SJCRH30 (cell line): ENCODE measurements at places on chromosomes 12 and 14.

GRCh38 chr14:52538623-52539022, 13.7 kb downstream of the TXNDC16 start:
- no peak overlapping the region for H3K27ac ChIP-seq
- H3K27me3 ChIP-seq: no peaks in the 10 kb centered on the region
- no peak overlapping the region for H3K4me3 ChIP-seq
- H3K36me3 ChIP-seq: no peaks in the 10 kb centered on the region

DNA sequence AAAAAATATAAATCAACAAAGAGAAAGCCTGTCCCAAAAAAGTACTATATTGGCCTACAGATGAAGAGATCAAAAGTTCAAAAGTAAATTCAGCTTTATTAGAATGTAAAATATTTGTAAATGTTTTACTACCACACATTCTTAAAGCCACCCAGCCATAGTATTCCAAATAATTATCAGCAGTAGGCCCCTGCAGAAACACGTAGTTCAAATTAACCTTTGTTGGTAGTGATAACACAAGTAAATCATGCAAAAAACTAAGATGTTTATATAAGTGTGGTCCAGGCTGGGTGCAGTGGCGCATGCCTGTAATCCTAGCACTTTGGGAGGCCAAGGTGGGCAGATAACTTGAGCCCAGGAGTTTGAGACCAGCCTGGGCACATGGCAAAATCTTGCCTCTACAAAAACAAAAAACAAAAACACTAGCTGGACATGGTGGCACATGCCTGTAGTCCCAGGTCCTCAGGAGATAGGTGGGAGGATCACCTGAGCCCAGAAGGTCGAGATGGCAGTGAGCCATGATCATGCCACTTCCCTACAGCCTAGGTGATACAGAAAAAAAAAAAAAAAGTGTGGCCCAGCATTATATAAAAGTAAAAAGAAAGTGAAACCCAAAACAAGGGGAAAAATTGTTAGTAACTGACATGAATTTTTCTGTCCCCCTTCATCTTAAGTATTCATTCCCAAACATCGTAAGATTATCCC, 17.9 kb downstream of the SPTLC2 start:
- no peak overlapping the region for H3K4me3 ChIP-seq
- peaks cover 4% of the 10 kb centered on the region for H3K4me1 ChIP-seq
- no peaks in the 10 kb centered on the region for H3K36me3 ChIP-seq
- no peak for DNase-seq

- no peak overlapping the region for H3K27ac ChIP-seq
- no peak overlapping the region for H3K4me3 ChIP-seq
- no peaks in the 10 kb centered on the region for H3K27me3 ChIP-seq
These were observed 9.9 kb downstream of the FOXA1 start for GRCh38 chr14:37585101-37585511.

GRCh38 chr12:126447346-126447745, 1382.1 kb downstream of the AACS start:
- no peaks in the 10 kb centered on the region for H3K4me1 ChIP-seq
- no peaks in the 10 kb centered on the region for H3K27me3 ChIP-seq
- no peak for DNase-seq
- H3K36me3 ChIP-seq: no peaks in the 10 kb centered on the region

DNA sequence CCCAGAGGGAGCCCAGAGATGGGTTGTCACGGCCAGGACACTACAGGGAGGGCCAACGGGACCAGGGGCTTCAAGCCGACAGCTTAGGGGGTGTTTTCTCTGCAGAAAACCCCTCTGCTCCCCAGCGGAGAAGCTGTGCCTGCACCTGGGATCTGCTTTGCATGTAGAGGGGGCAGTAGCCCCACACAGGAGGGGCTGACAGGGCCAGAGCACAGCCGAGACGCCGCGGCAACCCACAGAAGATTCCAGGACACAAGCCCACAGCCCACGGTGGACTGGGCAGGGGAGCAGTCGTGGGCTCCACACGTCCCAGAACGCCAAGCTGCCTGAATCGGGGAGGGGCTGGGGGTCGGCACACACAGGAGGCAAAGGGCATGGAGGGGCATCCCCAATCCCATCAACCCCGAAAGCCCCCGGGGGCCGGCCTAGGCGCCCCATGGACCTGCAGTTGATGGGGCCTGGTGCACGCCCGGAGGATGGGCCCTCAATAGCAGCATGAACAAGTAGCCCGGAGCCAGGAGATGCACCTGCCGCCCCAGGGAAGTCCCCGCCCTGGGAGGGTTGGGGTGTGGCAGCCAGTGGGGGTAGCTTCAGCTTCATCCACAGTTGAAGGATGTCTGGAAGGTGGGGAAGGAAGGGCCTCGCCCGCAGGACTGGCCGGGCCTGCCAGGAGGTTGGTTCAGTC, 30.5 kb upstream of the TMEM179 start:
- H3K27ac ChIP-seq: no peak overlapping the region
- no peak for DNase-seq
- no peak overlapping the region for H3K4me3 ChIP-seq
- peaks cover 13% of the 10 kb centered on the region; the same call in 1 of the 2 replicates for H3K27me3 ChIP-seq
- H3K4me1 ChIP-seq: no peaks in the 10 kb centered on the region

DNA sequence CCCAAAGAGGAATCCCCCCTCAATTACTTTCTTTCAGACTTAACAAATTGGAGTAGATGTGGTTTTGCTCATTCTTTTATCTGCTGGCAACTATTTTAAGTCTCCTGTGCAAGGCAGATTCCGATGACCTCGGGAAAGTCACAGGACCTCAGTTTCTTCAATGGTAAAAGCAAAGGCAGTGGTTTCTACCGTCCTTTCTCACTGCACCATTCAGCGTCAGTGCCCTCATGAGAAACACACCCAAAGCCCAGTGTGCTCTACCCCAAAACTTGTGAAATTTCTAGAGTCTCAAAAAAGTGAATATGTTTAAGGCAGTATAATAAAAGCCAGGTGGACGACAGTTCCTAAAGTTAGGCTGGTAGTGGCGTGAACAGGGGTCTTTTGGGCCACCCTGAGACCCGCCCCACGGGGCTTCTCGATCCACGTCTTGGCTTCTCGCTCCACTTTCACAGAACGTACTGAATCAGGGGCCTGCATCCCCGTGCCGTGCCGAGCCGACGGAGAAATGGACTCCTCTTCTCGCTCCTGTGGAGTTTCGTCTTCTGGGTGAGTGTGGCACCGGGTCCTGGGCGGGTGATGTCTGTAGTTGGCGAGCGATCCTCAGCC, 1.3 kb upstream of the ARHGAP5 start:
- peak; percentile 17 for DNase-seq
- no peaks in the 10 kb centered on the region; the same call in 1 of the 2 replicates for H3K36me3 ChIP-seq

DNA sequence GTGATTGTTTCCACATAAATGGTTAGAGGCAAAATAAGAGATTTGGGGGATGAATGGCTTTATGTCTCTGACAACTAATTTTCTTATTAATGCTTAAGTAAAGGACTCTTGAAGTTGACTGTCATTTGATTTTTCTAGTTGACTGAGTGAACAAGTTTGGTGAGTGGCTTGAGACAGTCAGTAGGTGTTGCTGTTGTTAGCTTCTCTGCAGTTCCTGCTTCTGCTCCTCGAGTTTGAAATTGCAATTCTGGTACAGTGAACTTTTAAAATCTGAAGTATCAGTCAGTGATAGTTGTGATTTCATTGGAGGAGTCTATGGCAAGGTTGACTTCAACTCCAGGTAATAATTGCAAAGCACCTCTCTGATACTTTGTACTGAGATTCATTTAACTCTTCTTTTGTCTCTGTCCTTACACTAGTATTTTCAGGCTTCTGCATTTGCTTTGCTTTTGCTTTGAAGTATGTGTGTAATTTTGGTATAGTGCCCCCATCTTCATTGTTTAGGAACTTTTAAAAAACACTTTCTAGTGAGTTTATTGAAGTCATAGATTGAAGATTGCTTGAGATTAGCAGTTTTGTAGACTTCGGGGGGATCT, 415.5 kb downstream of the PCNX1 start:
- H3K4me1 ChIP-seq: no peaks in the 10 kb centered on the region
- H3K4me3 ChIP-seq: no peak overlapping the region
- no peaks in the 10 kb centered on the region for H3K36me3 ChIP-seq
- H3K27ac ChIP-seq: no peak overlapping the region
- DNase-seq: no peak

DNA sequence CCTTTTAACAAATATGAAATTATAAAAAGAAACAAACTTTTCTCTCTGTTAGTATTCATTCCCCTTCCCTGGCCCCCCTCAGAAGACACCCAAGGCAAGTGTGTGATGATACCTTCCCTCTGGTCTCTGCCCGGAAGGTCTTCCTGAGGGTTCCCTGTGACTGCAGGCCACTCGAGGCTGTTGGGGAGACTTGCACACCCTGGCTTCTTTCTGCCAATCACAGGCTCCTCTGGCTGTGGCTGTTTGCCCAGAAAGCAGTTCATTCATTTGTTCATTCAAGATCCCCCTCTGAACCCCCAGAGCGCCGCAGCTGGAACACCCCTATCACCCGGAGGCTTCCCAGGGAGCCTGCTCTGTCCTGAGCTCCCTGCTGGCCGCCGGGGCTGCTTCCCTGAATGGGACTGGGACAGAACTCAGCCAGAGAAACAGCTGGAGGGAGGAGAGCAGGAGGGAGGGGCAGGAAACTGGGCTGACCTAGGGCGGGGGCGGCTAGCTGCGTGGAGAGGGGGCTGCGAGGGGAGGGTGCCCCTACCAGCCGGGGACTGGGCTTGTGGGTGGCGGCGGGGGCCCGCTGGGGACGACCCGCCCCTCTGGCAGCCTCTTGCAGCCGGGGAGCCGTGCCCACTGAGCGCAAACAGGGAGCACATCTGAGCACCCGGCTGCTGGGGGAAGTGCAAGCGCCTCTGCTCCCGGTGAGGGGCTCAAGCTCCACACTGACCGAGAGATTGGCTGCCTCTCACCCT, at the start of gene CMKLR1:
Gene CMKLR1, minus strand, starts transcription at position 397 of the 743 bp plus-strand sequence. CDS start 45,720 bp downstream, outside the sequence.
- H3K27me3 ChIP-seq: 0 out of 2 replicates have a peak, but pooled peaks cover 3% of the 10 kb centered on the region
- H3K4me1 ChIP-seq: no peaks in the 10 kb centered on the region
- H3K4me3 ChIP-seq: no peak within 1 kb of the TSS
- DNase-seq: no peak

DNA sequence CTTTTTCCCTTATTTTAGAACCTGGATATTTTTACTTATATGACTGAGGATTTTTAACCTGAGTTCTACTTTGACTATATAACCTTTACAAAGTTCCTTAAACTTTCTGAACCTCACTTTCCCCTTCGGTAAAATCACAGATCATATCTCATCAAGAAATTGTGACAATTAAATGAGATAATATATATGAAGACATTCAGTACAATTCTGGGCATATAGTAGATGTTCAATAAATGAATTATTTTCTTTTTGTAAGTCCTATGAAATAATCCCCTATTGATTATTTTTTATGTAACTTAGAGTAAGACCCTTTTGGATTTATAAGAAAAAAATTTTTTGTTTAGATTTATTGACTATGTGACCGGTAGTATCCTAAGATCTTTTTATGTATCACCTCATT, 17.6 kb upstream of the FAM177A1 start:
- no peak overlapping the region for H3K27ac ChIP-seq
- no peak for DNase-seq
- no peak overlapping the region for H3K4me3 ChIP-seq

- H3K27me3 ChIP-seq: no peaks in the 10 kb centered on the region
- no peak for DNase-seq
- no peak overlapping the region for H3K27ac ChIP-seq
- H3K4me3 ChIP-seq: no peak overlapping the region
These were observed 9.8 kb downstream of the PRIMA1 start for GRCh38 chr14:93778453-93778852.

- H3K36me3 ChIP-seq: no peaks in the 10 kb centered on the region
- no peak for DNase-seq
- H3K27ac ChIP-seq: no peak overlapping the region
- H3K4me1 ChIP-seq: no peaks in the 10 kb centered on the region
- H3K4me3 ChIP-seq: no peak overlapping the region
These were observed 118.0 kb downstream of the TBX5 start for GRCh38 chr12:114287821-114288525.

- peaks cover 35% of the 10 kb centered on the region for H3K4me1 ChIP-seq
- no peak overlapping the region for H3K4me3 ChIP-seq
- DNase-seq: peak; percentile 46
- H3K36me3 ChIP-seq: no peaks in the 10 kb centered on the region
- no peak overlapping the region for H3K27ac ChIP-seq
These were observed 17.4 kb downstream of the CEP170B start for GRCh38 chr14:104882325-104882973.

GRCh38 chr12:20459920-20460319, 91.6 kb downstream of the PDE3A start:
- no peaks in the 10 kb centered on the region for H3K4me1 ChIP-seq
- no peak overlapping the region for H3K4me3 ChIP-seq
- no peaks in the 10 kb centered on the region for H3K36me3 ChIP-seq
- no peaks in the 10 kb centered on the region for H3K27me3 ChIP-seq

- no peaks in the 10 kb centered on the region for H3K27me3 ChIP-seq
- H3K27ac ChIP-seq: no peak overlapping the region
- peak; percentile 62 for DNase-seq
These were observed 188.7 kb downstream of the BCAT1 start for GRCh38 chr12:24760162-24760561.

GRCh38 chr14:43903209-43903608, 603.9 kb downstream of the FSCB start:
- H3K4me3 ChIP-seq: no peak overlapping the region
- no peak for DNase-seq
- H3K36me3 ChIP-seq: no peaks in the 10 kb centered on the region
- H3K27ac ChIP-seq: no peak overlapping the region
- no peaks in the 10 kb centered on the region for H3K27me3 ChIP-seq

DNA sequence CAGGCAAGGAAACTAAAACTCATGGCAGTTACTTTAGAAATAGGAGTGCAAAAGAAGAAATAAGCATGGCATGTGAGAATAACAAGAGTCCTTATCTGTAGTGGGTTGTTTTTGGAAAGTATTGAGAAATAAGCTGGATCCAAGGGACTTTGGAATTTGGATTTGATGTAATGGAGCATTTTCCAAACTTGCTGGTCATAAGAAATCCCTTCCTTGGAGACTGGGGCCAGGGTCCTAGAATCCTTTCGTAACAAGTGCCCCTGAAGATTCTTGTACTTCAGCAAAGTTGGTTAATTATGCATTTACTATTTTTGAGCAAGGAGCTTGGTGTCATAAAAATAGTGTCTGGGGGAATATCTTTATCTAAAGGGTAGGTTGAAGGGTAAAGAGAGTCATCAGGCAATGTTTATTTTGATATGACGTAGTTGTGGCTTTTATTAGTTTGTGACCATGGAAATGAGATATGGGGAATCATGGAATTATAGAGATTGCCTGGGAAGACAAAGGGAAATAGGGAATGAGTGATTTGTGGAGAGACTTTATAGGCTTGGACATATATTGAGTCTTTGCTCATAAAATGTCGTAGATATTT, 53.9 kb downstream of the WNK1 start:
- no peaks in the 10 kb centered on the region for H3K27me3 ChIP-seq
- no peak for DNase-seq
- no peak overlapping the region for H3K27ac ChIP-seq
- no peaks in the 10 kb centered on the region; the same call in 1 of the 2 replicates for H3K36me3 ChIP-seq
